Adipocyte (in vitro differentiated cells): ENCODE measurements at places on chromosomes 7 and 10.

DNA sequence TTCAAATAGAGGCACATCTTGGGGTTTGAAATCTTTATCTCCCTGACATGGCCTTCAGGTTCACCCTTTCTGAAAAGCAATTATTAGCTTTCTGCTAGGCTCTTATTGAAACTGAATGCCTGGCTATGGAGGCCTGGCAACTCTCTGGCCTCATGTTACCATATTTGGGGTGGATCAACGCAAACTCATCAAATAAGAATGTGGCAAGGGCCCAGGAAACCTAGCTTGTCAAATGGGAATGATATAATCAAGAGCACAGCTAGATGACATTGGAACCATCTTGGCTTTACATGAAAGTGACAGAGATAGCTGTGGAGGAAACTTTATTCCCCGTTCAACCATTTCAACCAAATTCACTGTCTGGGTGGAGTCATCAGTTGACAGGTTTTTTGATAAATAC is 202.8 kb upstream of the SMIM30 start:
- no peak for DNase-seq

GRCh38 chr7:156558198-156558597 is 82.4 kb upstream of the RNF32 start:
- DNase-seq = peak; percentile 10

DNA sequence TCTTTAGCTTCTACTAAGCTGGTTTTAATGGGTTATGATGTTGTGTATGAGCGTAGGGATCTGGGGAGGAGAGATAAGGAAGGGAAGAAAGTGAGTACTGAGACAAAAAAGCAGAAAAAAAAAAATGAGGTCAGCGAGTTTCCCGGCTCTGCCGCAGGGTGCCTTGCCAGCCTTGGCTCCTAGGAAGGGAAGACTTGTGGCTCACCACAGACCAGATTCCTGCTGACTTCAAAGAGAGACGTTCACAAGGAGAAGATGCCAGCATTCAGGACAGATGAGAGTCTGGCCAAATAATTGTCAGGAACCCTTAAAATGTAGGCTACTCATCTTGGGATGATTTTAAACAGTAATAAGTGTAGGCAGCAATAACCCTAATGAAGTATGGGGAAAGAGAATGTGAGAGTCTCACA is 11.4 kb upstream of the FAS start:
- DNase-seq = peak; percentile 83

- DNase-seq = no peak
Observed at GRCh38 chr7:129940329-129940728, 12.4 kb downstream of the UBE2H start.

DNA sequence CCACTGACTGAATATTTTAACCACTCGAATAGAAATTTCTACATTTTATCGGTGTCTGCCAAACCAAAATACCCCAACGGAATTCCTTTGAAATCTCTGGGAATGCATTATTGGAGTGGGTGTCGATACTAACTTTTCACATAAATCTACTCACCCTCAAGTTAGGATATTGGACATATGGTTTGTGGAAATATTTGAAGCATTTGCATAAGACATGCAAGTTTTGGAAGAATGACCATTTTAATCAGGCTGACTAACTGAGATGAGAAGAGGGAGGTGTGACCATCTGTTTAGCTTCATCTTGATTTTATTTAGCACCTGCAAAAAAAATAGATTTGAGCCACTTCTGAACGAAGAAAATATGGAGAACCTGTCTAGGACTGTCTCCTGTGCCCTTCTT is 61.2 kb downstream of the KLF6 start:
- peak; percentile 49 for DNase-seq

DNA sequence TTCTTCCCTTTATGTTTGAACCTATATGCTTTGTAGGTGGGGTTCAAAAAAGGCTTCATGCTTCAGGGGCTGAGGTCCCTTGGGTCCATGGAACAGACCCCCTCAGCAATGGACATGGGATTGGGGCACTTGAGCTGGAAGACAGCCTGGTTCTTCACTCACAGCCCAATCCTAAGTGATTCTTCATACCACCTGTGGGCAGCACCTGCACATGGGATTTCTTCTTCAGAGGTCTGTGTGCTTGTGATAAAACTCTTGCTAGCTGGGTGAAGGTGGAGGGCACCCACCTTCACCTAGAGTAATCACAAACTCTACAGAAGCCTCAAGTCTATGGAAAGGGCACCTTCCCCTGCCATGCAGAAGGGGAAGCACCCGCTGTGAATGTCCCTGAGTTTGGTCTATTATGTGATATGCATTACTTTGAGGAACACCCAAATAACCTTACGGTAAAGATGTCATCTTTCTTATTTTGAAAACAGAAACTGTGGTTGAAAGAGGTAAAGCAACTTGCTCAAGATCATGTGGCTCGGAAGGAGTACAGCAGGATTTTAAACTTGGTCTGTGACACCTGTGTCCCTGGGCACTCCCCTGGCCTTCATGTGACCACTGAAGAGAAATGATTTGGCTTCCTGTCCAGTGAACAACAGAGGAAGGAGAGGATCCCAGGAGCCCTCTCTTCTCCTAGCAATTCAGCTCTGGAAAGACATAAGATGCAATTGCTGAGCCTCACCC is 469.5 kb upstream of the ZMIZ1 start:
- no peak for DNase-seq

DNA sequence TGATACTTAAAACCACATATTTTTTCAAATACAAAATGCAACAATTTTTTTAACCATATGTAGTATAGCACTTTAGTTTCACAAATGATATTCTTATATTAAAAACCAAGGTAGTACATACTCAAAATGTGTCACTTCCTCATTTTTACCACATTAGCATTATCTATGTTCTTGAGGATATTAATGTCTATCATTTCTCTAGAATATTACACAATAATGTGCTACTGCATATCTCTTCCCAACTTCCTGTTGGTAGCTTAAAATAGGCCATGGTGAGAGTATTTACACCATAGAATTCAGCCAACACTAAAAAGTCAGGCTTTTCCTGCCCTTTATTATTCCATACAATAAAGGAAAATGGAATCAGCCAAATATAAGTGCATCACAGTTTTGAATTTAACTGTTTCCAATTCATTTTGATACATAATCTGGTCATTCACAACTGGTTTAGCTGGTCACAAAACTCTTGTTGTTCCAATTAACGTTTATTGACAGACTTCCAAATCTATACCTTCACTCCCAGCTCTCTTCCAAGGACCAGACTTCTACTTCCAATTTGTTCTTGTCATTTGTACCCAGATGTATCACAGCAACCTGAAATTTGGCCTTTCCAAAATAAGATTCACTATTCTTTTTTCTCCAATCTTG is 20.0 kb upstream of the LRRC17 start:
- DNase-seq = no peak
